ENCODE measurements at places on chromosomes 3 and 15. TPM values are rescaled to one million over a fixed set of nuclear protein-coding genes. Genes with fewer than 3 reads are reported as not detected.

DNA sequence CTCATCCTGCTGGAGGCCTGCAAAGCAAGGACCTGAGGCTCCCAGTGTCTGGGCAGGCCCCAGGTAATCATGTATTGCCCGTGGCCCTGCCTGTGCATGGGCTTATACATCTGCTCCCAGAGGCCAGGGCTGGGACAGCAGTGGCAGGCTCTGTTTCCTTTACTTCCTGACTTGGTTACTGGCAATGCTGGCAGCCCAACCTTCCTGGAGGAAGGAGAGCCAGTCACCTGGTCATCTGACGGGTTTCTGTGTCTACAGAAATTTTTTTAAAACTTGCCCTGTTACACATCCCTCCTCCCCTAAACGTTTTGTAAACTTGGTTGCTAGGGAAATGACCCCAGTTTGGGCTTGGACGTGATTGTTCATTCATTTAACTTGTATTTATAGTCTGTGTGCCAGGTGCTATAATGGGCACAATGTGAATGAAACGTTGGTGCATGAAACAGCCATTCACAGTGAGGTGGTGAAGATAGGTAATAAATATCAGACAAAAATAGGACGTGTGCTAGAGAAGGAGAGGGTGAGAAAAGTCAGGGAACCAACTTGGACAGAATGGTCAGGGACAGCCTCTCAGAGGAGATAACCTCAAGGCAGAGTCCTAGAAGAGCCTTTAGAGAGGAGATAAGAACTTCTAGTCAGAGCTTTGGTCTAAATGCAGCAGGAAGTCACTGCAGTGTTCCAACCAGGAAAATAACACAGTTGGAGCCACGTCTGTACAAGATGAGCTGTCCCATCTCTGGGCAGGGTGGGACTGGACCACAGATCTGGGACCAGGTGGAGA lies 14.1 kb downstream of the TEX264 start:
- DNase-seq = peak; percentile 18

- DNase-seq = peak; percentile 82
Observed at GRCh38 chr15:62066663-62067447, at the start of gene C2CD4A. C2CD4A (plus strand) TSS chr15:62066977; CDS start chr15:62067614, 637 bp downstream.

SLCO2A1 gene
- total RNA-seq = 0.69 TPM

DNA sequence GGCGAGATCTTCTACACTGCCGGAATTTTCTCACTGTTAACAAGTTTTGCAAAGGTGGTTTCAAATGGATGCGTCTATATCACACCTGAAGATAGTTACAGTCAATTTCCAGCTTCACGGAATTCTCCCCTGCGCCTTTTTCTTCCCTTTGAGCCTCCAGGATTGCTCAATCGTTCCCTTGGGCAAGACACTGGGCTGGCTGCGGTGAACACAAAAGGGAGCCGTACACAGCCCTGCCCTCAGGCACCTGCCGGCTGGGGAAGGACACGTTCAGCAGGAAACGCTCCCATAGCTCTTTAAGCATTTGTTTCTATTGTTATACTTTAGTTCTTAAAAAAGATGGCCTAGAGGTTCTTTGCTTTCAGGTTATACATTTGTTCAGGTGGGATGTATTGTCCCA lies 85.7 kb downstream of the C3orf70 start:
- no peak for DNase-seq

MYZAP gene
- 1.7 TPM for total RNA-seq

SCN11A gene
- total RNA-seq = under 0.01 TPM

TLR9 gene
- not detected for total RNA-seq

DNA sequence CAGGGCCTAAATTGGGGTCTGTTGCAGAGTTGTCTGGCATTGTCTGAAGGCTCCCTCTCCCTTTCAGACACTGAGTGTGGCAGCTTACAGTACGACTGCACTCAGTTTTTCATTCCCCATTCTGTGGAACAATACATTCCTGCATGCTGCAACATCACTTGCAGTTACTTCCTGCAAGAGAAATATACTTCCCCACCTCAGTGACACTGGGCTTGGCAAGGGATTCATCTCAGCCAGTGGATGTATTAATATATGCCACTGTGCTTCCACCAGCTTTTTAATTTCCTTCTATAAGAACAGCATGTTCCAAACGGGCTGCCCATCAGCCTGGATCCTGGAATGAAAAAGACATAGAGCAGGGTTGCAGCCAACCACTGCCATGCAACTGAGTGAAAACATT lies 23.1 kb downstream of the B3GALNT1 start:
- DNase-seq = no peak

GRCh38 chr3:156542101-156543042 lies 12.5 kb downstream of the SSR3 start:
- DNase-seq = no peak

DNA sequence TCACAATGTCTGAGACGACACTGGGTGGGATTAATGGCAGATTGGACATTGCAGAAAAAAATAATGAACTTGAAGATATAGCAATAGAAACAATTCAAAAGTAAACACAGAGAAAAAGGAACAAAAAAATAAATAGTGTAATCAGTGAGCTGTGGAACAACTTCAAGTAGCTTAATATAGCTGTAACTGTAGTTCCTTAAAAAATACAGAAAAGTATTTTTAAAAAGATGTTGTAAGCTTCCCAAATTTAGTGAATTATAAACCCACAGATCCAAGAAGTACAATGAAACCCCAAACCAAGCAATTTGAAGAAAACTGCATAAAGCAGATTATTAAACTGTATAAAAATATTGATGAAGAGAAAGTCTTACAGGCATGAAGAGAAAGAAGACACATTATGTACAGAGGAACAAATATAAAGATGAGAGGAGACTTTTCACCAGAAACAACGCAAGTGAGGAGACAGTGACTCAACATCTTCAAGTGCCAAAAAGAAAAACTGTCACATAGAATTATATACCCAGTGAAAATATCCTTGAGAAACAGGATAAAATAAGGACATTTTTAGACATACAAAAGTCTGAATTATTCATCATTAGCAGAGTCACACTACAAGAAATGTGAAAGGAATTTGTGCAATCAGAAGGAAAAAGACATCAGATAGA lies 176.4 kb downstream of the NFKBIZ start:
- DNase-seq = no peak

DNA sequence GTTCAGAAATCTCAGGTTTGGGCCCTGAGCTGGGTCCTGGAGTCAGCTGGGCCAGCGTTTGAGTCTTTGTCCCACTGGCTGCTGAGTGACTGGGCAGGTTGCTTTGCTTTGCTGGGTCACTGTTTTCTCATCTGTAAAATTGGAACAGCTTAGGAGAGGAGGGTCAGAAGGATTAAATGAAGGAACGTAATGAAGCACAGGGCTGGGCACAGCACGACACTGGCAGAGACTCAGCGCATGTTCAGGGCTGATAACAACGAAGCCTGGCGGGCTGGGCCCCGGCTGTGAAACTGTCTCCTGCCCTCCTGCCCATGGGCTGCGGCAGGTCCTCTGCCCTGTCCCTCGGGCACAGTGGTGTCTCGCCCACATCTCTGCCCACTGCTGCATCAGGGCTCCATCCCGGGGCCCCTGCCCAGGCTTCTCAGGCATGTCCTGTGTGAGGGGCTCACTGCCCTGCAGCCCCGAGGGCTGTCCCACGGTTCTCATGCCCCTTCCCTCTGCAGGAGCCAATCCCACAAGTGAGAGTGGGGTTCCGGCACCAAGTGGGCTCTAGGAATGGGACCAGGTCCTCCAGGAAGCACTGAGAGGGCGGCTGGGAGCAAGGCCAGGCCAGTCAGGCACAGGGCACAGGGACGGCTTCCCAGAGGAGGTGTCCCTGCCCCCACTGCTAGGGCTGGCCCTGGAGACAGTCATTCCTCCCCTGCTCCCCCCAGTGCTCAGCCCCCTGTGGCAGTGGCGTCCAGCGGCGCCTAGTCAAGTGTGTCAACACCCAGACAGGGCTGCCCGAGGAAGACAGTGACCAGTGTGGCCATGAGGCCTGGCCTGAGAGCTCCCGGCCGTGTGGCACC lies 88.0 kb downstream of the TBC1D2B start:
- DNase-seq = no peak

GRCh38 chr3:142943870-142944269 lies 19.6 kb downstream of the PAQR9 start:
- DNase-seq = no peak

SLC22A13 gene
- not detected for total RNA-seq

ISL2 gene
- total RNA-seq = 0.05 TPM

DNA sequence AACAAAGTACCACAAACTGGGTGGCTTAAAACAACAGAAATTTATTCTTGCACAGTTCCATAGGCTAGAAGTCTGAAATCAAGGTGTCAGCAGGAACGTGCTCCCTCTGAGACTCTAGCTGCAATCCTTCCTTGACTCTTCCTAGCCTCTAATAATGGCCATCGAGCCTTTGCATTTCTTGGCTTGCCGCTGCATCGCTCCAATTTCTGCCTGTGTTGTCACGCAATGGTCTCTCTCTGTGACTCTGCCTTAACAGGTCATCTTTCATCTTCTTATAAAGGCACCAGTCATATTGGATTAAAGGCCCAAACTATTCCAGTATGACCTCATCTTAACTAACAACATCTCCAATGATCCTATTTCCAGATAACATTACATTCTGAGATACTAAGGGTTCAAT lies 61.0 kb upstream of the FNDC3B start:
- no peak for DNase-seq

DNA sequence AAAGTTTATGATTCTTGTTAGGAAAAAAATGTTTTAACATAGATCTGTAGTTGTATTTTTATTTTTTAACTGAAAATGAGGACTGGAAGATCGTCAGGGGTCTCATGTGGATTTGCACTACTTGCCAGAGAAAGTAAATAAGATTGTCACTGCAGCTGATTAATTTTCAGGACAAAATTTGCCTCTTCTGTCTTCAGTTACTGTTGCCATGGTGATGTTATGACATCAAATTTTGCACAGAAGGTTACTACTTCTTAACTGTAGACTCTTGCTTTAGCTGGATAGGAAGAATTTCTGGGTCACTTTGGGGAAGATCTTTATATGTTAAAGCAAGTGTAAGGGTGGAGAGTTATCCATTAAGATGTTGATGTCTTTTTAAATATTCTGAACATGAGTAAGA lies 82.2 kb upstream of the WDR72 start:
- DNase-seq = peak; percentile 30

DNA sequence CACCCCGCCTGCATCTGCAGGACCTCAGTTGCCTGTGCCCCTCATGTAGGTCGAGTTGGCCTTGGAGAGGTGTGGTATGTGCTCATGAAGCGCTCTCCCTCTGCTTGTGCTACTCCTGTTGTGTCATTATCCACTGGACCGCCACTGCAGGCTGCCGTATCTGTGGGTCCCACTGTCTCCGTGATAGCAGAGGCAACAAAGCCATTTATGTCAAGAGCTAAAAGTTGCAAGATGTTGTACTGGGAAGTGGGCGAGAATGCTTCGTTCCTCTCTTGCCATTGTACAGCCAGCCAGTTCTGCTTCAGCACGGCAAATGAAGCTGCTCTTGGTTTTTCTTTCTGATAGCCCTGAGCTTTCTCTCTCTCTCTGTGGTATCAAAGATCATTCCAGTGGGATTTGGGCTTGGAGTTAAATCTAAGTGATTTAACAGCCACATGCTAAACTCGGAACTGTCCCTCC lies 89.0 kb downstream of the TMEM212 start:
- no peak for DNase-seq

- no peak for DNase-seq
Observed at GRCh38 chr3:106850437-106850836, 526.8 kb upstream of the CCDC54 start.

DNA sequence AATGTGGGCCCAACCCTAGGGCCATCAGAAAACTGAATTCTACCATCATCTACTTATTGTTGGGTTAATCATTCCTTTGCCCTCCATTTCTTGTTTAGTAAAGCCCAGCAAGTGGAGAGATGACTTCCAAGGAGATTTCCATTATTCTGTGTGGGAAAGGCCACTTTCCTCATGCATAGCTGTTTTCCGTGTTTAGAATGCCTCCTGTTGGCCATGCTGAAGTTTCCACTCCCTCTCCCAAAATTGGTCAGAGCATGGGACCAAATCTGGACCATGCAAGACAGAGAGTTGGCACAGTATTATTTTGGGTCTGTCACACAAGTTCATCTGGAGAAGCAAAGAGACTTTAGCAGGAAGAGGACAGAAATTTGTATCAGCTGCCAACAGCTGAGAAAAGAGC lies 15.3 kb upstream of the SUSD5 start:
- DNase-seq = no peak

- no peak for DNase-seq
Observed at GRCh38 chr3:32814361-32814760, 3.4 kb upstream of the TRIM71 start.

GORASP1 gene
- total RNA-seq = 31.8 TPM

GRCh38 chr3:34864011-34864410 lies 775.3 kb upstream of the ARPP21 start:
- DNase-seq = peak; percentile 72

- DNase-seq = no peak
Observed at GRCh38 chr3:193897731-193898180, 238.2 kb upstream of the HES1 start.

- no peak for DNase-seq
Observed at GRCh38 chr15:100691321-100691720, 88.9 kb downstream of the ASB7 start.

All from renal cortical epithelial cell (primary cell).